Esophagus squamous epithelium (tissue), 5 donors: ENCODE measurements at places on chromosomes 11 and 22.

GRCh38 chr11:123672568-123672967, 18.1 kb upstream of the SCN3B start:
- no peak for DNase-seq

GRCh38 chr11:101008961-101009689, 120.5 kb downstream of the PGR start:
- DNase-seq: no peak

DNA sequence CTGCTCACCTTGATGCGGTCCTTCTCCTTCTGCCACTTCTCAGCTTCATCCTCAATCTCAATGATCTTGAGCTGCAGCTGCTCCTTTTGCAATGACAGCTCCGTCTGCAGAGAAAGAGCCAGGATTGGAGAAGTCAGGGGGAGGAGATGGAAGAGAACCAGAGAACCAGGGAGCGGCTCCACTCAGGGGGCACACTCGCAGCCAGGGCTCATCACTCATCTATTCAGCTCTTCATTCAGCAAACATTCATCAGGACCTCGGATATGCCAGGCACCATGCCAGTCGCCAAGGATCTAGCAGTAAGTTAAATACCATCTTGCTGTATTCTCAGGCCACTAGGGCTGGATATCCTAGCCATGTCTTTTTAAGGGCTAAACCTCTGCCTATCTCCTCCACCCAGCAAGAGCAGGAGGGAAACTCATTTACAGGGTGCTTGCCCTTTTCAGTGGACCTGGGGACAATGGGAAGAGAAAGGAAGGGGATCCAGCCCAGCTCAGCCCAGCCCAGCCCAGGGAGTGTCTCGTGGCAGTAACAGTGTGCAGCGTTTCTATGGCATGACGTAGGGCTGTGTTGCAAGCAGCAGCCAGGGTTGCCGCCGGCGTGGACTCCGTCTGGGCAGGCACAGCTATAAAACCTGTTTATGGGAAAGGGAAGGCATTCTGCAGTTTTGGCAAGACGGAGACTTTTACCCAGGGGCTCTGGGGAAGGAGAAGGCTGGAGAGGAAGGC, 9.4 kb downstream of the TRIM29 start:
- DNase-seq: no peak

GRCh38 chr11:17578296-17578695, 31.2 kb downstream of the OTOG start:
- DNase-seq: no peak

DNA sequence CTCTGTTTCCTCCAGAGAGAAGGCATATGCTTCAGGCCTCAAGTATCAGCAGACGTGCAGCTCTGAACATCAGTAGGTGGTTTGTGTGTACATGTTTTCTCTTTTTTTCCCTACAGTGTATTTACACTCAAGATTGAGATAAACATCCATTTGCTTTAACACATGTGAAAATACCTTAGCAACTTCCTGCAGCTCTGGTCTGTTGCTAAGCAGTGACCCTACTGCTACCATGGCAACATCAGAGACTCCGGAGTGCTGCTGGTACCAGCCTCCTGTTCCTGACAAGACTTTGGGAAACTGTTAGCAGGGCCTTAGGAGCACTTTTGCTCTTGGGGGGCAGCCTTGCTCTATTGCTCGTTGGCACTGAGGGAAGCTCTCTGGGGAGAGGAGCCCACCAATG, 221.2 kb upstream of the PLET1 start:
- DNase-seq: no peak

- no peak for DNase-seq
Measured at GRCh38 chr11:61947486-61948210, 2.5 kb upstream of the BEST1 start.

- no peak for DNase-seq
Measured at GRCh38 chr11:93791493-93791892, 7.4 kb downstream of the MED17 start.

GRCh38 chr11:73461335-73461840, 85.2 kb downstream of the RELT start:
- no peak for DNase-seq

DNA sequence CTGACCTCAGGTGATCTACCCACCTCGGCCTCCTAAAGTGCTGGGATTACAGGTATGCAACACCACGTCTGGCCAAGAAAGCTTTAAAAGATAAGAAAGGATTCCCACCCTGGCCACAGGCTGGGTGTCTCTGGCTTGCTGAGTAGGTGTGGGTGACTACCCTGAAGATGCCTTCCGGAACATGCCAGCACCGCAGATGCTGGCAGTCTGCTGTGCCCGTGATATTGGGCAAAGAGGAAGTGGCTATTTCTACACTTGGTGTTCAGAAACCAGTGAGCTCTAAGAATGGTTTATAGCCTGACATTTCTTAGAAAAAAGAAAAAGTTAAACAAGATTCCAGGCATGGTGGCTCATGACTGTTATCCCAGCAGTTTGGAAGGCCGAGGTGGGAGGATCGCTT, 6.1 kb downstream of the MRPL11 start:
- no peak for DNase-seq
